PC-3 (cell line): ENCODE measurements at places on chromosomes 5 and 9. TPM values are rescaled to one million over a fixed set of nuclear protein-coding genes. Genes with fewer than 3 reads are reported as not detected.

GRCh38 chr9:132637801-132638200, 32.0 kb downstream of the DDX31 start:
- DNase-seq, result peak; percentile 1
- H3K4me3 ChIP-seq, result no peak overlapping the region; the same call in 1 of the 2 replicates
- H3K27me3 ChIP-seq, result no peaks in the 10 kb centered on the region
- H3K4me1 ChIP-seq, result peaks cover 40% of the 10 kb centered on the region

DNA sequence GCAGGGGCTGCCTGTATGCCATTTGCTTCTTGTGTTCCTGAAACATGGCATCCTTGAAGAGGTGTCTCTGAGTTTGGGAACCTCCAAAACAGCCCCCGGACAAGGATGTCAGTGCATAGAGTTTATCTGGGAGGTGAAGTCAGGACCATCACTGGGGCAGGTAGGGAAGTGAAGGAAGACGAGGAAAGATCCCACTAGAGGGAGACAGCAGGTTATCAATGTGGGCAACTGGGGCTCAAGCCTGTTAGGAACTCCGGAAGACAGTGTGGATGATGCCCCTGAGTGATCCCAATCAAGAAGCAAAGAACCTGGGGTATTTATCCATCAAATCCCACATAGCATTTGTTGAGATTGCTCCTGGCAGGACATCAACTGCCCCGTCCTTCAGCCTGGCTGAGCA, 233.1 kb downstream of the AGTPBP1 start:
- DNase-seq, result no peak
- no peak overlapping the region for H3K4me3 ChIP-seq
- H3K36me3 ChIP-seq, result no peaks in the 10 kb centered on the region

DNA sequence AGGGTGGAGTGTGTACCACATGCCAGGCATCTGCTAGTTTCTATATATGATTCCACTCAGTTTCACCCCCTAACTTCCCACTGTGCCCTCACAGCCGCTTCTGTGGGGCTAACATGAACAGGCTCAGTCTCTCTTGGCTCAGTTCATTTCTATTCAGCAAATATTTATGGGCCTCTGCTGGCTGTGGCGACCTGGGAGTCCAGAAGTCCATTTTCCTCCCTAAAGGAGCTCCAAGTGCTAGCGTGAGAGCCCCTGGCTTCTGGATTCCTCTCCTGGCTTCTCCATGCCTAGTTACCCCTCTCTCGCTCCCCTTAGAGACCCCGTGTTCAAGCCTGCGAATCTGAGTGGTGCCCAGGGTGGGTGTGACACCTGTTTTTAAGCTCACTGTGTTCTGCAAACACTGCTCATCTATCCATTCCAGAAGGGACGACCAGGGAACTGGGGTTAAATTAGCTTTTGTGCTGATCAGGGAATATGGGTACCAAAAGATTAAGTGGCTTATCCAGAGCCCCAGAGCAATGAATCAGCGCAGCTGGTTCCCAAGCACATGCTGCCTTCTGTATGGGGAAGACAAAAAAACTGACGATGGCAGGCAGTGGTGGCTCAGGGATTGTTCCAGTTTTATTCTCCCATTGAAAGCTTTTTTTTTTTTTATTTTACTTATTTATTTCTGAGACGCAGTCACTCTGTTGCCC, 57.6 kb downstream of the HMCN2 start:
- H3K4me1 ChIP-seq, result no peaks in the 10 kb centered on the region; the same call in 1 of the 2 replicates
- no peak overlapping the region for H3K4me3 ChIP-seq
- H3K27ac ChIP-seq, result no peak overlapping the region
- peaks cover 46% of the 10 kb centered on the region for H3K27me3 ChIP-seq

- H3K27me3 ChIP-seq, result no peaks in the 10 kb centered on the region
- no peak overlapping the region for H3K27ac ChIP-seq
- no peaks in the 10 kb centered on the region for H3K4me1 ChIP-seq
- no peak for DNase-seq
- no peak overlapping the region for H3K4me3 ChIP-seq
Observed at GRCh38 chr5:73844165-73844564, 218.2 kb downstream of the ARHGEF28 start.

DNA sequence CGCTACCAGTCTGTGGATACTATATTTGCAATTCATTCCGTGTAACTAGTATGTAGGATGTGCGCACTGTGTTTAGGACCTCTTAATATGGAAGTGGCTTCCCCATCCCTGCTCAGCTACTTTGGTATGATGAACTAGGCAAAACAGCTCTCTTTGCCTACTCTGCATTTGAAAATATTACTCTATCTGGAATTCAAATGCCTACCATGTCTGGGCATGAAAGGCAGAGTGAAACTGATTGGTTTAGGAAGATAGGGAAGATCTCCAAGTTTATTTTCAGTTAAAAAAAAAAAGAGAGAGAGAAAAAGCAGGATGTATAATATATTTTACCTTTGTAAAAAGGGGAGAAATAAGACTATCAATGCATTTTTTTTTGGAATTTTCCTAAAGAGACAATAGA, 74.1 kb upstream of the ELL2 start:
- no peak overlapping the region for H3K4me3 ChIP-seq
- peaks cover 6% of the 10 kb centered on the region; the same call in 1 of the 2 replicates for H3K36me3 ChIP-seq
- no peak for DNase-seq

DNA sequence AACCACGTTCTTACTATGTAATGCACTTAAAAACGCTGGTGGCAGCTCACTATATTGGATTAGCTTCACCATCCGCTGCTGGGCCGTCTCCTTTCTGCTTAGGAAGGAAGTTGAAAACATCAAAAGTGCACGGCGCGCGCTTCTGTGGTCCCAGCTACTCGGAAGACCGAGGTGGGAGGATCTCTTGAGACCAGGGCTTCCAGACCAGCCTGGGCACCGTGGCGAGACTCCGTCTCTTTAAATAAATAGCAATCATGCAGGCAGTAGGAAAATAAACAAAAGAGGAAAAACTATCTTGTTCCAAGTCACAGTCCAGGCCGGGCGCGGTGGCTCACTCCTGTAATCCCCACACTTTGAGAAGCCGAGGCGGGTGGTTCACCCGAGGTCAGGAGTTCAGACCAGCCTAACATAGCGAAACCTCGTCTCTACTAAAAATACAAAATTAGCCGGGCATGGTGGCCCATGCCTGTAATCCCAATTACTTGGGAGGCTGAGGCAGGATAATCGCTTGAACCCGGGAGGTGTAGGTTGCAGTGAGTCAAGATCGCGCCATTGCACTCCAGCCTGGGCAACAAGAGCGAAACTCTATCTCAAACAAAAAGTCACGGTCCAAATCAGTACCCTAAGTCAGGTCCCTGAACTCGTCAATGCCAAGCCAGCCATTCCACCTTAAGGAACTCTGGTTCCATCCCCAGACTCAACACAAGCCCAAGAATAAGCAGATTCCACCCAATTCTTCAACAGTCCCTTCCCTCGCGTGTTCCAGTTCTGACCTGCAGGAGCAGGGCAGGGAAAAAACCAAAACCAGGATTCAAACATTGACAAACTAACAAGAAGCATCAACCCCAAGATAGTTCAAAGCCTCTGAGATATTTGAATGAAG, 1.0 kb upstream of the GOLGA1 start:
- no peaks in the 10 kb centered on the region for H3K36me3 ChIP-seq
- H3K4me3 ChIP-seq, result peak overlapping the region; percentile 92
- DNase-seq, result peak; percentile 24
- peaks cover 12% of the 10 kb centered on the region for H3K4me1 ChIP-seq
- H3K27me3 ChIP-seq, result no peaks in the 10 kb centered on the region

- no peak overlapping the region for H3K4me3 ChIP-seq
- H3K4me1 ChIP-seq, result no peaks in the 10 kb centered on the region
- H3K27ac ChIP-seq, result no peak overlapping the region
- no peaks in the 10 kb centered on the region for H3K36me3 ChIP-seq
- DNase-seq, result no peak
- peaks cover 13% of the 10 kb centered on the region for H3K27me3 ChIP-seq
Observed at GRCh38 chr5:158648631-158649030, 451.1 kb downstream of the EBF1 start.

GRCh38 chr5:126780165-126780827, 3.4 kb downstream of the LMNB1 start:
- H3K4me3 ChIP-seq, result peak overlapping the region; percentile 81
- H3K27me3 ChIP-seq, result no peaks in the 10 kb centered on the region
- no peak overlapping the region for H3K27ac ChIP-seq
- peaks cover 13% of the 10 kb centered on the region for H3K4me1 ChIP-seq
- peak; percentile 72 for DNase-seq
- no peaks in the 10 kb centered on the region; the same call in none of the 2 replicates for H3K36me3 ChIP-seq

- H3K27me3 ChIP-seq, result no peaks in the 10 kb centered on the region
- no peak for DNase-seq
- peaks cover 35% of the 10 kb centered on the region for H3K36me3 ChIP-seq
- H3K4me3 ChIP-seq, result no peak overlapping the region
- H3K4me1 ChIP-seq, result peaks cover 7% of the 10 kb centered on the region
Observed at GRCh38 chr9:108874058-108874788, 12.2 kb downstream of the ACTL7A start.

DNA sequence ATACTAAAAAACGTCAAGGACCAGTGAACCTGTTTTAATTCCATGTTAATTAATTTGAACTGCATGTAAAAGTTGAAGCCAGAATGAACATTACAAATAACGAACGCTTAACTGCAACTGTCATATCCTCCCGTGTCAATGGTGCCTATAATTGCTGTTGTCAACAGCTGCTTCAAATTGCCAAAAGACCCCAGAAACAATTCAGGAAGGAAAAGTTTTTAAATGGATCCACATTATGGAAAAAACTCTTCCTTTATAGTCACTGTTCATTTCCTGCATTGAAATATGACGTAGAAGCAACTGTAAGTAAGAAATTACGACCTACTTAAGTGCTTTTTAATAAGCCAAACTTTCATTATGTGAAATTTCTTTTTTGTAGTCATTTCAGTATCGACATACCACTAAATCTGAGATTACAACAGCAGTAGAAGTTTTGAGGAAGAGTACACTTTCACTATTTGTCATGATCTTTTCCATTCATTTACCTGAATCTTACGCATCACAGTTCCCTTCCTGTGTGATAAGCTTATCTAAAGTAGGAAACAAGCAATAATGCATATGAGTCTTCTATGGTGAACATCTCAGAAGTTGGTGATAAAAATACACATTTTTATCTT, 37.8 kb downstream of the MEF2C start:
- H3K36me3 ChIP-seq, result no peaks in the 10 kb centered on the region
- H3K27ac ChIP-seq, result no peak overlapping the region
- no peak for DNase-seq
- H3K4me3 ChIP-seq, result no peak overlapping the region

GRCh38 chr9:87322840-87323635, 174.6 kb upstream of the DAPK1 start:
- no peak overlapping the region for H3K27ac ChIP-seq
- DNase-seq, result no peak
- no peaks in the 10 kb centered on the region for H3K27me3 ChIP-seq
- H3K4me3 ChIP-seq, result no peak overlapping the region
- H3K4me1 ChIP-seq, result no peaks in the 10 kb centered on the region

DNA sequence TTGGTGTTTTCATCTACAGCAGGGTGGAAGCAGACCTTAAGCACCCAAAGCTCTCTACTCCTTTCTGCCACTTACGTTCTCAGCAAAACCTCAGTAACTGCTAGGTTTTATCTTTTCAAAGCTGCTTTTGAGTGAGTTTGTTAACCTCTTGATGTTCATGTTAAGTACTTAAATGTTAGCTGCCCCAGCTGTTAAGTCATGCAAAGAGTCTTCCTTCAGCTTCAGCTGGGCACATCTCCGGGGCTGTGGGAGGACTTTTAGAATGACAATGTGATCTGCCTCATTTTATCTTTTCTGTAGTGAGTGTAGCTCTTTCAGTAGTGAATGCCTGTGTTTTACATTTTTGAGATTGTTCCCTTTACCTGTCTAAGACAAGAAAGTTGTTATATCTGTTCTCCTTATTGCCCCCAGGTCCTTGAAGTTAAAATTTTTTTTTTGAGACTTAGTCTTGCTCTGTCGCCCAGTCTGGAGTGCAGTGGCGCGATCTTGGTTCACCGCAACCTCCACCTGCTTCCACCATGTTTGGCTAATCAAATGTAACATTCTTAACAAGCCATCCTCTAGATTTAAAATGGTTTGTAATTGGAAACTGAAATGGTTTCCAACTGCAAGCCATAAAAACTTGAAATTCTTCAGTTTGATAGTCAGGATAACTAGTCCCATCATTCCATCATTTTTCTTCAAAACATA, 19.6 kb downstream of the KDM4C start:
- H3K4me1 ChIP-seq, result no peaks in the 10 kb centered on the region
- DNase-seq, result no peak
- H3K27me3 ChIP-seq, result no peaks in the 10 kb centered on the region
- H3K4me3 ChIP-seq, result no peak overlapping the region
- H3K36me3 ChIP-seq, result no peaks in the 10 kb centered on the region

GRCh38 chr9:114913656-114914055, 16.7 kb downstream of the TNFSF8 start:
- H3K4me1 ChIP-seq, result peaks cover 18% of the 10 kb centered on the region
- no peak overlapping the region for H3K27ac ChIP-seq
- H3K4me3 ChIP-seq, result no peak overlapping the region
- H3K27me3 ChIP-seq, result no peaks in the 10 kb centered on the region
- no peak for DNase-seq

DNA sequence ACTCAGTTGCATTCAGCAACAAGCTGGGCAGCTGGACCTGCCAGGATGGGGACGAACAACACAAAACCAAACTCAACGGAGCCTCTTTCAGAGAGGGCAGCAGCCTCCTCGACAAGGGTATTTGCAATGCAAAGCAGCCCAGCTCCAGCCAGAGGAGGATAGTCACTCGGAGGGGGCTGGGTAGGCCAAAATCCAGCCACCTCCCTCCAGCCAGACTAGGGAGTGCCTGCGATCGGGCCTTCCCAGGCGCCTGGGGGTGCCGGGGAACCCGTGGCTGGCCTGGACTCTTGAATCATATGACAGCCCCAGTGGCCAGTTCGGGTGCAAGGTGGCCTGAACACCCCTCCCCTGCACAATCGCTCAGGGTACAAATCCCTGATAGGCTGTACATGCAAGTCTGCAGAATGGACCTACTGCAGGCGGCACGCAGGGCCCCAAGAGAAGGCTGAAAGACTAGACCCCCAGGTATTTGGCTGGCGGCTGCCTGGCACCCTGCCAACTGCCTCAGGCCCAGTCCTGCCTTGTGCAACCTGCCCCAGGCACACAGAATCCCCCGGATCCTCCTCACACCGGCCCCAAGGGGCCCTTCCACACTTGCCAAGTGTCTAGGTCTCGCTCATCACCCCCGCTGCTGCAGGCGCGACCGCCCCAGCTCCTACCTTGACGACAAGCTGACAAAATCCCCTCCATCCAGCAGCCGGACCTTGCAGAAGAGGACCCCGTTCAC, 1.3 kb downstream of the EEIG1 start:
- H3K27me3 ChIP-seq, result no peaks in the 10 kb centered on the region
- H3K27ac ChIP-seq, result no peak overlapping the region
- DNase-seq, result peak; percentile 42
- peaks cover 20% of the 10 kb centered on the region for H3K4me1 ChIP-seq
- H3K4me3 ChIP-seq, result peak overlapping the region; percentile 95
- H3K36me3 ChIP-seq, result no peaks in the 10 kb centered on the region

Gene FBN2
- total RNA-seq, result 45.2 and 51.8 TPM in 2 replicates

Gene ST8SIA4
- total RNA-seq, result 0.63 and 0.91 TPM in 2 replicates

Gene MAP1B
- total RNA-seq, result 12.8 and 18.2 TPM in 2 replicates

Gene CD74
- 0.22 and 0.52 TPM in 2 replicates for total RNA-seq

Gene TMOD1
- not detected in 2 replicates for total RNA-seq

Gene CARTPT
- not detected in 2 replicates for total RNA-seq

Gene UTP15
- total RNA-seq, result 20.9 and 27.6 TPM in 2 replicates

Gene MRPS27
- total RNA-seq, result 48.6 and 59.0 TPM in 2 replicates
